ENCODE measurements at places on chromosomes 3 and 15.

DNA sequence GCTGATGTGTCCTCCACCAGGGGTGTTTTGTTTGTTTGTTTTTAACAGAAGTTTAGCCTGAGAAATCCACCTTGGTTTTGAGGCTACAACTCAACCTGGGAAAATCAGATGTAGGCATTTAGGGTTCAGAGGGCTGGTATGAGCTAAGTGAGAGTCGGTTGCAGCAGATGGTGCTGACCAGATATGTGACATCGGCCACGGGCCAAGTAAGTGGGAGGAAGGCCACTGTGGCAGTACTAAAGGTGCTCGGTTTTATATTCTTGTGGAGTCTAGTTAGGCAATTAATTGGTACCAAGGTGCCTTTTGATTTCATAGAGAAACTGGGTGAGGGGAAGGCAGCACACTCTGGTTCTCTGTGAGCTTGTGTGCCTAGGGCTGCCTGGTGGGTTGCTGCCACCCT, 10.5 kb downstream of the MTMR14 start:
- no peak for DNase-seq

DNA sequence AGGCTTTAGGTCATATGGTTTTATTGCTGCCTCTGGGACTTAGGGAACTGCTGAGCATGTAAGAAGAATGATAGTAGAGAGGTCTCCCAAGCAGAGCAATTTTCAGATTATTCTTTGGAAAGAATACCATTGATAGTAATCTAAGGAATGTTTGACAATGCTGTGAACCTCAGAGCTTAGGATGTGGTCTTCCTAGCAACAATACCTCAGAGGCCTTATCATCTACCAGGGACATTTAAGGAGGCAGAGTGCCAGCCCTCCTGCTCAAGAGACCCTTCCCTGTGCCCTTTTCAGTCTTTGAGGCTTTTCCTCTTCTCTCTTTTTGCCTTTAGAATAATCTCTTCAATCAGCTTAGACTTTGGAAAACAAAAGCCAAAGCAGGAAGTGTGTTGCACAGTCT, 272.1 kb downstream of the OXSM start:
- no peak for DNase-seq

- no peak for DNase-seq
These were observed 762.7 kb downstream of the NTRK3 start for GRCh38 chr15:87493803-87494202.

DNA sequence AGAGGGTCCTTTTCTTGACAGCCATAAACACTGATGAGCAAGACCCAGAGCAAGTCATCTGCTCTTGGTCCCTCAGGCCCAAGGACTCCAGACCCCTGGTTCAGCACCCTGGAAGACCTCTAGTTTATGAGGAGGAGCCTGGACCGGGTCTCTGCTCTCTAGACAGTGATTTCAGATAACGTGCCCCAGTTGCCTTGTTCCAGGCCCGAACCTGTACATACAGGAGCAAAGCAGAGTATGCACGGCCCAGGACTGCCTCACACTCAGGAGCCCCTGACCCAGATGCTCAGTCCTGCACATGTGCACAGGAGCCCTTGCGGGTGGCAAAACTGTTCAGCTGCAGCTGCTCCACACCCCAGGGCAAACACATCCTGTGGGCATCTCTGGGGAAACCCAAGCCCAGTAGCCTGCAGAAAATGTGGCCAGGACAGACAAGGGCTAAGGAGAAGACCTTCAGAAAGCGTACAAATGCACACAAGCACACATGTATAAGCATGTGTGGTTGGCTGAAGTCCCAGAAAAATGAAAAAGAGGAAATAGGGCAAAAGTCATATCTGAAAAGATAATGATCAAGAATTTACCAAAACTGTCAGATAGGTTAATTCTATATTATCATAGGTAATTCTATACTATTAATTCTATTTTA, 59.9 kb upstream of the CORO2B start:
- no peak for DNase-seq

DNA sequence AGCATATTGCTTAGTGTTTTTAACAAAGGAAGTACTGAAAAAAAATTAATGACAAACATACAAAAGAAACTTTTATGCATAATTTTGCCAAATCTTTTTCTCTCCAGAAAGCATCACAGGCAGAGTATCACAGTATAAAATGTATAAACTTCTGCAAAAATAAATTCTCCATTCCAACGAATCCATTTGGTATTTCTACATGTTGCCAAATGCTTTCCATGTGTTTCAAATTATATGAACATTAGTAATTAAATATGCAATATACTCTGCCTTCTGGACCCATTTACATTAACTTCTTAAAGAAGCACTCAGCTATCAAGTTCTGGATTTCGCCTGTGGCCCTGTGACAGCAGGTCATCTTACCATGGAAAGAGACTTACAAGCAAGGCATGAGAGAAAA, 189.1 kb upstream of the ALCAM start:
- peak; percentile 38 for DNase-seq

GRCh38 chr3:100413613-100414012, 12.3 kb downstream of the LNP1 start:
- DNase-seq, result no peak

DNA sequence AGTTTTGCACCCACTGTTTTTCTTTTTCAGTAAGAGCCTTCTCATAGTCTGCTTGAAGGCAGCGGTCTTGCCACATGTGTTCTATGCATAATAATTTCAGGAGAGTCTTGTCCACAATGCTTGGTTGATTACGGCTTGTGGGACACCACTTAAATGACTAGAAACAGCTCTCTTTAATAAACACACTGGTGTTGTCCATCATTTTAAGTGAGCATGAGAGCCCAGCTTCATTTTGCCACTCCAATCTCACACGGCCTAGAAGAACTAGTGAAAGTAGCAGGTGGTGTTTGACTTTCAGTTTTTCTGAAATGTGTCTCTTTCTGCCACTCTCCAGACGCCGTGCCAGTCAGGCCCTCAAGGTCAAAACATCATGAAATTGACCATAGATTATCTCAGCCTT, 292.1 kb downstream of the LPP start:
- no peak for DNase-seq

DNA sequence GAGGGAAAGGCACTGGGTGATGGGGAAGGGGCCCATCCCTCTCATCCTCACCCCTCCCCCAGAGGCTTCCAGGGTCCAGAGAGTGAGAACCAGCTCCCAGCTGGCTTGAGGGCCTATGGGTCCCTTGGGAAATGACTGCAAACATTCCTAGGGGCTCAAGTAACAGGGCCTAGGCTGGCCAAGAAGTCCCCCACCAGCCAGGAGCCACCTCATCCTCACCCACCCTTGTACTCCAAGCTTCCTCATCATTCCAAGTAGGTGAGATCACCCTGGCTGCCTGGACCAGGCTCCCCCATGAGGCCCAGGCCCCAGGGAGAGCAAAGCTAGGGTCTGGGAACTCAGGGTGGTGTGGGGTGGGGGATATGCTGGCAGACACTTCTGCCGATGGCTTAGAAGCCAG, 14.8 kb downstream of the LOXL1 start:
- DNase-seq, result peak; percentile 97

DNA sequence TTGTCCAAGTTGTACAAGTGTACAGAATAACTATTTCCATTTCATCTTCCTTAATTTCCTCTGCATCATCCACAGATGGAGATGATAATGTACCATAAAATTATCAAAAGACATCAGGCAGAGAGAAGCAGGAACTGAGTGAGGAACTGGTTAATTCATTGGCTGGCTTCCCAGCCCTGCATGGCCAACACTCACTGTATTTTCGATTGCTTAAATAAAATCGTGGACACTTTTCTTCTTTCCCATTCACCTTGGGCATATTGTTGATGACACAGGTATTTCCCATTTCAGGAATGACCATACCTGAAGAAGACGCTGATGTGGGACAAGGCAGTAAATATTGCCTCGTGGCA, 144.2 kb upstream of the ABHD17C start:
- DNase-seq, result peak; percentile 78
